ENCODE measurements at places on chromosomes 11 and 22. TPM values are rescaled to one million over a fixed set of nuclear protein-coding genes. Genes with fewer than 3 reads are reported as not detected.

- no peak for DNase-seq
These were observed 291.8 kb downstream of the SBF2 start for GRCh38 chr11:10002221-10002620.

Gene ETS1
- 83.5 TPM for polyA plus RNA-seq

DNA sequence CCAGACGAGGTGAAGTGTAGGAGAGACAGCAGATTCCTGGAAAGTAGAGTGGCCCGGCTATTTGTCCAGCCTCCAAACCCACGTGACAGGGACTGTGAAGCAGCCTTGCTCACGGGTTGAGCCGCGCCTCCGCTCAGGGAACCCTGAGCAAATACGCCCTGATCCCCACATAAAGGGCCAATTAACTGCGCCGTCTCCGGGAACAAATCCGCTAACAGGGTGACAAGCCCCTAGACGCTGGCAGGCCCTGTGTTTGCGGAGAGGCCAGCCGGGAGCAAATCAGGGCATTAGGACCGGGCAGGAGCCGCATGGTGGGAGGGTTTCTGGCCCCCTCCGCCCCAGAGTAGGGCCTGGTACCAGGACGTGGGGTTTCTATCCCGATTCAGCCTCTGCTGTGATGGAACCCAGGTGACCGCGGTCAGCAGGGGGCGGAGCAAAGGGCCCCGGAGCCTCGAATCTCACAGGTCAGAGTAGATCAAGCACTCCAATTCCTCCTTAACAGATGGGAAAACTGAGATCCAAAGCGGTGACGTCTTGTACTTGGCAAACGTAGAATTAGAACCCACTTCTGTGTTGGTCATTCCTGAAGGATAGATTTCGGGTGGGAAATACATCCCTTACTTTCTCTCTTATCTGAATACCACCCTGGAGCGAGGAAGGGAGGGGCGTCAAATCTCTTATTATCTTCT is 2.0 kb upstream of the ROBO3 start:
- no peak for DNase-seq

DNA sequence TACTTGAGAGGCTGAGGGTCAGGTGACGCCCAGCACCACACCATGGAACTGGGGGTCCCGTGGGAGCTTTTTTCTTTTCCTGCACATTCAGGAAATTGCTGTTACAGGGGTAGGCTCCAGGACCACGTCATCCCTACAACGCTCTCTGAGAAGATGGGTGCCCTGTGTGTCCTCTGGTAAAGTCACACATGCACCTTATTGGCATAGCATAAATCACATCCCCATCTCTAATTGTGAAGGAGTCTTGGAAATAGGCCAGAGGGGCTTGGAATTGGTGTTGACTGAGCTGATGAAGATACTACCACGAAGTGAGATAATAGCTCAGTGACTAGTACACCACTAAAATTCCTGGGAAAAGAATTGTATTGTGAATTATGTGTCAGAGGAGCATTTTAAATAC is 57.6 kb downstream of the TNRC6B start:
- no peak for DNase-seq

Gene INS
- not detected for polyA plus RNA-seq

Gene TEX54
- polyA plus RNA-seq, result not detected

GRCh38 chr22:32185821-32186220 is 19.1 kb downstream of the RFPL2 start:
- DNase-seq, result no peak

Gene TIMM8B
- polyA plus RNA-seq, result 72.7 TPM

Gene BBOX1
- 62.2 TPM for polyA plus RNA-seq

Gene DDTL
- polyA plus RNA-seq, result 8.7 TPM

- no peak for DNase-seq
These were observed 292.7 kb downstream of the OPCML start for GRCh38 chr11:133239575-133239974.

- no peak for DNase-seq
These were observed 10.7 kb downstream of the TUB start for GRCh38 chr11:8091721-8092120.

DNA sequence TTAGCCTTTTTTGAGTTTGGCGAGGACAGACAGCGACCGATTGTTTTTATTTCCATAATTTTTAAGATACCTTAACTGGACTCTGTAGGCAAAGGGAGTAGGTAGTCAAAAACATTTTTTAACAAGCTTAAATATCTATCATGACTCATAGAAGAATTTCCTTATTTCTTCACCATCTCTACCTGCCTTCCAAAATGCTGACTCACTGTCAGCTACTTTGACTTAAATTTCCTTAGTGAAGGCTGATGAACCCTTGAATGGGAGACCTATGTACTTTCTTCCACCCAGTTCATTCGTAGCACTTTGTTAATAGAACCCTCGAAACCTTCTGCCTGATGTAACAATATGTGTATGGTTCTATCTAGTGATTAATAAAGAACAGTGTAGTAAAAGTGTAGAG is 1.1 kb upstream of the MTMR2 start:
- no peak for DNase-seq

DNA sequence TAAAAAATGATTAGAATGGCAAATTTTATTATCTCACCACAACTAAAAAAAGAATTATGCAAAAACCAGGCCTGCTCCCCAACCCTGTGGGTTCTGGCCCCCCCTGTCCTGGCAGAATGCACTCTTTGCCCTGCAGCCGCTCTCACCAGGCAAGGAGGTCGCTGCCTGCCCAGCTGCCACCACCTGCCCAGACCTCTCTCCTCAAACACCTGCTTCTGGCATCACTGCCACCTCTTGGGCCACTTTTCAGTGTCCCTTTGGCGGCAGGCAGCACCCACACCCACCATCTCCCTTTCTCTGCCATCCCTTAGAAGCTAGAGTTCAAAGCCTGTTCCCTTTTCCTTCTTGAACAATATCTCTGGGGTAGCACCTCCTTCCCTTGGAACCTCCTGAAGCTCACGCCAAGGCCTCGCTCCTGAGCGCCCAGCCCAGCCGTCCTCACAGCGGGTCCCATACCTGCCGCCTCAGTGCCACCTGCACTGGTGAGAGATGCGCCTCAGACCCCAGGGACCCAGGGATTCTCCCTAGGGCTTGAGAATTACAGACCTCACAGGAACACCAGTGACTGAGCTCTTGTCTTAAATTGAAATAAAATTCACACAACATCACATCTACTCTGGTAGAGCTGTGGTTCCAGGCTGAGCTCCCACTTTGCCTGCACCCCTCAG is 44.6 kb downstream of the SGSM3 start:
- DNase-seq, result no peak

DNA sequence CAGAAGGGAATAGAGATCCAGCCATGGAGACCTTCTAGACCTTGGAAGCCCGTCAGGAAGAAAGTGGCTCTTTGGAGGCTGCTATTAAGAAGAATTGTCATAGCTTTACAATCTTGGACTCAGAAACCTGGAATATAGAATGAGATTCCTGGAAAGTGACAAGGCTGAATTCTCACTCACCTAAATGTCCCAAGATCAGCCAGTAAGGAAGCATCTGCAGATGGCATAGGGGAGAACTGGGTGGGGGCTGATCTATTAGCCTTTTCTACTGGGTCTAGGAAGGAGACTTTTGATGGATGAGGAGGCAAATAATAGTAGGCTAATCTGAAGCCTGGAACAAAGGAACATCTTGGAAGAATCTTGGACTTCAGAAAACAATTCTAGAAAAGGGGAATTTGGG is at the start of gene OR51G1:
TSS of gene OR51G1 (minus strand) at position 101 of the 400 bp plus-strand sequence. CDS start at position 101, 0 bp downstream.
- DNase-seq, result no peak

GRCh38 chr11:13717331-13717730 is 48.9 kb downstream of the FAR1 start:
- DNase-seq, result no peak

DNA sequence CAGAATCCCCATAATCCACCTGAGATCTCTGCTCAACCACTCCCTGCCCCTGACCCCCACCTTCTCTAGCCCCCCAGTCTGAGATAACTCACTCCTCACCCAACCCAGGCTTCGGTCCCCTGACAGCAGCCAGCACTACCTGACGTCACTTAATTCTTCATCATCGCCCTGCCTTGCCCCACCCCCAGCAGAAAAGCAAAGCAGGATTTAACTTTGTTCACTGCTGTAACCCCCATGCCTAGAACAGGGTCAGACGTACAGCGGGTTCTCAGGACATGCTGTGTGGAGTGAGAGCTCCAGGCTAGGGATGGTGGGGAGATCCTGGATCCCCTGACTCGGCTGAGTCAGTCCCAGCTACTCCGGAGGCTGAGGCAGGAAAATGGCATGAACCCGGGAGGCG is 45.8 kb downstream of the ELFN2 start:
- DNase-seq, result no peak

DNA sequence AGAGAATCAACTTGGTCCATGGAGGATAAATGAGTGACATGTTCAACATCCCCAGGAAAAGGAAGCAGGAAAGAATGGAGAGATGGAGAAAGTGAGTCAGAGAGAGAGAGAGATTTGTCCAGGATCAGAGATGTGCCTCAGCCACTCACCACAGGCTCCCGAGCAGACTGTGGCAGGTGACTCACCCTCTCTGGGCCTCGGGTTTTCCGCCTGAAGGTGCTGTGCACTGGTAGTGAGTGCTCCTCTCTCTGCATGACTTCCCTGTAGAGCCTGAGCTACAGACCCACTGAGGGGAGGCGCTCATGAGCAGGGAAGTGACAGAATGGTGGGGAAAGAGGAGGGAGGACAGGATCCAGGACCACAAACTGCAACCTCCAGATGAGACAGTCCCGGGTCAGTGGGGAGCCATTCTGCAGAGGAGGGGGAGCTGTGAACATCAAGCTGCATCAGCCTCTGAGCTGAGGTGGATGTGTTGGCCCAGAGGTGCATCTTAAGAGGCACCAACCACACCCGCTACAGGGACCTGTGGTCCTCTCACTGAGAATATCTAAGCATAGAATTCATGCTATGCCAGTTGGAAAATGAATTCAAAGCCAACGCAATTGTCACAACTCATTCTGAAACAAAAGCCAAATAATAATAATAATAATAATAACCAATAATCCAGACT is 433.4 kb downstream of the BRD1 start:
- DNase-seq, result no peak

GRCh38 chr11:130192845-130193267 is 33.3 kb downstream of the ST14 start:
- DNase-seq, result no peak

Gene DGCR6
- 2.3 TPM for polyA plus RNA-seq

DNA sequence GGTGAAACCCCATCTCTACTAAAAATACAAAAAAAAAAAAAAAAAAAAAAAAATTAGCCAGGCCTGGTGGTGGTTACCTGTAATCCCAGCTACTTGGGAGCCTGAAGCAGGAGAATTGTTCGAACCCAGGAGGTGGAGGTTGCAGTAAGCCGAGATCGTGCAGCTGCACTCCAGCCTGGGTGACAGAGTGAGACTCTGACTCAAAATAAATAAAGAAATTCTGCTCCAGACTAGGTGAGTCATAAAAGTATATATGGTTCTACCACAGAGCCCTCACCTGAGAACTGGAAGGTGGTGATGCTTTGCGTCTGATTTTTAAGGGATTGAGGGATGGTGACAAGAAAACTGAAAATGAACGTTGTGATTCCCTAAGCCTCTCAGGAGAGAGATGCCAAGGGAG is 58.4 kb downstream of the NTM start:
- DNase-seq, result no peak

- DNase-seq, result no peak
These were observed 558.7 kb downstream of the BRD1 start for GRCh38 chr22:49268924-49269323.

DNA sequence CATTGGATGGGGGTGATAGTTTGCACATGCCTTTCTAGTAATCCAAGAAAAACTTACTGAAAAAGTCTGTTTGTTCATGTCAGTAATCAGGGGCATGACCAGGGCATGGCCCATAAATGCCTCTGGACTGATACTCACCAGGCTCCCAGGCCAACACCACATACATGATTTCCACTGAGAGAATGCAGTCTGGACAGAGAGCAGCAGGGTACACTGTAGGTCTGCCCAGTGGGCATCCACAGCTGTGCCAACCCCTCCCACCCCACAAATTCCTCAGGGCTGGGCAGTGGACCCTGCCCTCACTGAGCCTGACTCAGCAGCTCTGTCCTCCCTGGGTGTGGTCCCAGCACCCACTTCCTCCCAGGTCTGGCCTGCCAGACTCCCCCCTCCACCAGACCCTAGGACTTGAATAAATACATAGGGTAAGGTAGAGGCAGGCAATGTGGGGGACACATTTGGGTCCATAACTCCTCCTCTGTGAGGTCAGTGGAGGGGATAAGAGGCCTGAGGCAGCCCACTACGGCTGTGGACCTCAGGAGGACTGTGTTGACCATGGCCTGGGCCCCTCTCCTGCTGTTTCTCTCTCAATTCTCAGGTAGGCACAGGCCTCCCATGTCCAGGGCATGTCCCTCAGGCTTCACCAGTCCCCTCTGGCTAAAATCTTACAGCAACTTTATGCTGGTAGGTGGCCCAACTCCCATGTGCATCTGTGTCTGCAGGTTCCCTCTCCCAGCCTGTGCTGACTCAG is 92.2 kb upstream of the TOP3B start:
- no peak for DNase-seq

DNA sequence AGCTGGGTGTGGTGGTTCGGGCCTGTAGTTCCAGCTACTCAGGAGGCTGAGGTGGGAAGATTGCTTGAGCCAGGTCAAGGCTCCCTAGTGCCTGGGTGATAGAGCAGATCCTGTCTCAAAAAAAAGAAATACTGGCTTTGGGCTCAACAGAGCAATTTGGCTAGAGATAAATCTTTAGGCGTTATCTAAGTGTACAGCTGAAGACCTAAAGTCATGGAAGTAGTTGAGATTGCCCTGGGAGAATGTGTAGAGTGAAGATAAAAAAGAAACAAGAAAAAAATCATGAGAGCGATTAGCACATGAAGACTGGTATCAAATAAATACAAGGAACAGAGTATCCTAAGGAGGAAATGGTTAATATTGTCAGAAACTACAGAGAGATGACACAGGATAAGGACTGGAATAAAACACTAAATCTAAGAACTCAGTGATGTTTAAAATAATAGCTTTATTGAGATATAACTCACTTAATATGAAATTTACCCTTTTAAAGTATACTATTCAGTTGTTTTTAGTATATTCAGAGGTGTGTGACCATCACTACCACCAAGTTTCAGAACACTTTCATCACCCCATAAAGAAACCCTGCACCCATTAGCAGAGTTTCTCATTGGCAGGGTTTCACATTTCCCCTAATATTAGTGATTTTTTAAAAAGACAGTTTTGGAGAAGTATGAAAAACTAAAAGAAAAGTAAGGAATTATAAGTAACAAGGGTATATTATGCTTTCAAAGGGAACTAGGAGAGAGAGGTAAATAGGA is 20.7 kb downstream of the PIK3C2A start:
- DNase-seq, result no peak

Gene SOX10
- polyA plus RNA-seq, result 1.0 TPM

DNA sequence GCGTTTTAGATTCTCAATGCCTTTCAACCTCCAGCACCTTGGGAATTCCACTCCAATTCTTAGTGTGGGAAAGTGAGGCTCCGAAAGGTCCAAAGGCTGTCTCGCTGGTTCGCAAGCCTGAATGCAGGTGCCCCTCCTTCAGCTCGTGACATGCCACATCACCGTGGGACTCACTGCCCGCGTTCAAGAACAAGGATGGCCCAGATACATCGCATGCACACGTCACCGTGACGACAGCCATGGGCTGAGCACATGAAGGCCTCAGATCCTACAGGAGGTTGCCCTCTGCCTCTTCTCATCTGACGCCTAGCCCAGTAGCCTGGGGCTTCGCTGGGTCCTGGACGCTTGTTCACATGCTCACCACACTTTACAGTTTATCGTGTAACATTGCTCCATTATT is 4.4 kb upstream of the LINC01488 start:
- DNase-seq, result no peak

Measured in left renal pelvis (tissue), 4 donors.